ENCODE measurements at places on chromosomes 13 and 19. TPM values are rescaled to one million over a fixed set of nuclear protein-coding genes. Genes with fewer than 3 reads are reported as not detected.

DNA sequence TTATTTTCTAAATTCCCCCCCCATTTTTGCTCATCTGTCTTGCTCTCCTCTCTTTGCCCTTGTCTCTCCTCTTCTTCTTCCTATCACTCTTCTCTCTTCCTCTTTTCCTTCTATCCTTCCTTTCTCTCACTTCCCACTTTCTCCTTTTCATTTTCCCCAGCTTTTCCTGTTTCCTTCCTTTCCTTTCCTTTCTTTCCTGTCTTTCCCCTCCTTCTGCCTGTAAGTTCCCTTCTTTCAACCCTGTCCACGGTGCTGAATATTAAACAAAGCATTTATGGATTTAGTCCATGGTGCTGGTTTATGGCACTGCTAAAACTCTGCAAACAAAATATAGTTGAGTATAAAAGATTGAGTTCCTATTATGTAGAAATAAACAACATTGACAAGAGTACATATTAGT, 27.6 kb downstream of the SCEL start:
- no peak for DNase-seq

- DNase-seq = peak; percentile 45
Measured at GRCh38 chr19:48632692-48633147, 4.5 kb downstream of the DBP start.

Gene SGCG
- total RNA-seq = not detected

GRCh38 chr13:75421133-75421532, 60.8 kb downstream of the TBC1D4 start:
- DNase-seq = no peak

- DNase-seq = no peak
Measured at GRCh38 chr19:41421314-41421713, 5.9 kb downstream of the B3GNT8 start.

DNA sequence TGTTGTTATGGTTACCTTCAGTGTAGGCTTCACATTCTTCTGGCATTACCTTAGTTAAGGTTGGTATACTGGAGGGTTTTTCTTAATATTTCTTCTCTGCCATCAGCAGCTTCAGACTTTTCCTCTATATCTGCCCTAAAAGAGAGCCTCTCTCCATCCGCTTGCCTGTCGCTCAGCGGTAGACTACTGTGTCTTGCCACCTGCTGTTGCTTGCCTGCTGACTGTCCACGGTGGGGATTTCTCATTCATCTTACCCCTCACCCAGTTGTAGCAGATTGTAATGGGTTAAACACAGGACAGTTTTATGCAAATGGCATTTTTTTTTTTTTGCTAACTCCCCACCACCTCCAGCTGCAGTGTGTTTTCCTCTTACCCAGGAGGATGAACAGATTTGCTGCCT, 577.2 kb downstream of the SLITRK5 start:
- no peak for DNase-seq

- peak; percentile 28 for DNase-seq
Measured at GRCh38 chr13:20127262-20127561, 33.6 kb downstream of the GJA3 start.

Gene ZNF610
- 0.64 TPM for total RNA-seq

- DNase-seq = no peak
Measured at GRCh38 chr13:50989476-50989875, 79.9 kb downstream of the RNASEH2B start.

DNA sequence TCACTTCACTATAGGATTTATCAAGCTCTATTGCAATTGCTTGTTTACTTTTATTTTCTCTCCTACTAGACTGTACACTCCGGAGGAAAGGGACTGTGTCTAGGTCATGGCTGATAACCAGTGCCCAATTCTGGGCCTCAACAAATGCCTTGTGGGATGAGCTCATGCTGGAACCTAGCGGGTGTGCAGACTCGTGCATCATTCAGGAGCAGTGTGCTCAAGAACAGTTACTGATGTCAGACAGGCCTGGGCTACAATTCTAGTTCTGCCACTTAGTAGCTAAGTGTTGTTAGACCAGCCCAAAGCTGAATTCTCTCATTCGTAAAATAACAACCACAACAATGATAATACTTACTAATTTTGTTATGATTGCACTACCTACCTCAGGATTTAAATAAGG, 95.4 kb downstream of the CYSLTR2 start:
- DNase-seq = no peak

DNA sequence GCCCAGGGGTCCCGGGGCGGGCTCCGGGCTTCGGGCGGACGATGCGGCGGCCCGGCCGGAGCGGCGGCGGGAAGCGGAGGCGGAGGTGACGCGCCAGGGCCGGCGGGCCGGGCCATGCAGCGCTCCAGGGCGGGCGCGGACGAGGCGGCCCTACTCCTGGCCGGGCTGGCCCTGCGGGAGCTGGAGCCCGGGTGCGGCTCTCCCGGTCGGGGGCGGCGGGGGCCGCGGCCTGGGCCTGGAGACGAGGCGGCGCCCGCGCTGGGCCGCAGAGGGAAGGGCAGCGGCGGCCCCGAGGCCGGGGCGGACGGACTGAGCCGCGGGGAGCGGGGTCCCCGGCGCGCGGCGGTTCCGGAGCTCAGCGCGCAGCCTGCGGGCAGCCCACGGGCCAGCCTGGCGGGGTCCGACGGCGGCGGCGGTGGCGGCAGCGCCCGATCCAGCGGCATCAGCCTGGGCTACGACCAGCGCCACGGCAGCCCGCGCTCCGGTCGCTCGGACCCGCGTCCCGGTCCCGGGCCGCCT, 362 bp downstream of the WTIP start:
- no peak for DNase-seq

DNA sequence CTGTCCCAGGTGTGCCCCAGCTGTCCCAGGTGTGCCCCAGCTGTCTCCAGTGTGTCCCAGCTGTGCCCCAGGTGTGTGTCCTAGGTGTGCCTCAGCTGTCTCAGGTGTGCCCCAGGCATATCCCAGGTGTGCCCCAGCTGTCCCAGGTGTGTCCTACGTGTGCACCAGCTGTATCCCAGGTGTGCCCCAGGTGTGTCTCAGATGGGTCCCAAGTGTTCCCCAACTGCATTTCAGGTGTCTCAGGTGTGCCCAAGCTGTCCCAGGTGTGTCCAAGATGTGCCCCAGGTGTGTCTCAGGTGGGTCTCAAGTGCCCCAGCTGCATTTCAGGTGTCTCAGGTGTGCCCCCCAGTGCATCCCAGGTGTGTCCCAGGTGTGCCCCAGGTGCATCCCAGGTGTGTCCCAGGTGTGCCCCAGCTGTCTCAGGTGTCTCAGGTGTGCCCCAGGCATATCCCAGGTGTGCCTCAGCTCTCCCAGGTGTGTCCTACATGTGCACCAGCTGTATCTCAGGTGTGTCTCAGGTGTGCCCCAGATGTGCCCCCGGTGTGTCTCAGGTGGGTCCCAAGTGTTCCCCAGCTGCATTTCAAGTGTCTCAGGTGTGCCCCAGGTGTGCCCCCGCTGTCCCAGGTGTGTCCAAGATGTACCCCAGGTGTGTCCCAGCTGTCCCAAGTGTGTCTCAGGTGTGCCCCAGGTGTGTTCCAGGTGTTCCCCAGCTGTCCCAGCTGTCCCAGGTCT, 1.3 kb upstream of the GRK1 start:
- DNase-seq = peak; percentile 2

GRCh38 chr13:113951246-113951999, 22.5 kb downstream of the C13orf46 start:
- DNase-seq = peak; percentile 80

Gene TINCR
- total RNA-seq = 1.0 TPM

GRCh38 chr19:862581-863314, 3.3 kb downstream of the CFD start:
- peak; percentile 85 for DNase-seq

DNA sequence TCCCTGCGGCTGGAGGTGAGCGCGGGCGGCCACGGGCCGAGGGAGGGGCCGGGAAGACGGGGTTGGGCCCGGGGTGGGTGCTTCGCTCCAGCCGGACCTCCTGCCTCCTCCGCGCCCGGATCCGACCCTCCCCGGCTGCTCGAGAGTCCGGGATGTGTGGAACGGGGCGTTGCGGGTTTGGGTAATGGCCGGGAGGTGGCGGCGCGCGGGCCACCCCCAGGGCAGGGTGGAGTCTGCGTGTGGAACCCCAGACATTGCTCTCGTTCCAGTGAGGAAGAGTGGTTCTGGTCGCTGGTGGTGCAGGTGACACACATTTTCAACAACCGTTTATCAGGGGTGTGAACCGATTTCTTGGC, 38.8 kb downstream of the ARHGEF7 start:
- DNase-seq = no peak

Gene DACT3
- 3.0 TPM for total RNA-seq

Gene ATP4A
- not detected for total RNA-seq

Gene MRI1
- 14.8 TPM for total RNA-seq

- DNase-seq = no peak
Measured at GRCh38 chr13:50912851-50913250, 3.3 kb downstream of the RNASEH2B start.

DNA sequence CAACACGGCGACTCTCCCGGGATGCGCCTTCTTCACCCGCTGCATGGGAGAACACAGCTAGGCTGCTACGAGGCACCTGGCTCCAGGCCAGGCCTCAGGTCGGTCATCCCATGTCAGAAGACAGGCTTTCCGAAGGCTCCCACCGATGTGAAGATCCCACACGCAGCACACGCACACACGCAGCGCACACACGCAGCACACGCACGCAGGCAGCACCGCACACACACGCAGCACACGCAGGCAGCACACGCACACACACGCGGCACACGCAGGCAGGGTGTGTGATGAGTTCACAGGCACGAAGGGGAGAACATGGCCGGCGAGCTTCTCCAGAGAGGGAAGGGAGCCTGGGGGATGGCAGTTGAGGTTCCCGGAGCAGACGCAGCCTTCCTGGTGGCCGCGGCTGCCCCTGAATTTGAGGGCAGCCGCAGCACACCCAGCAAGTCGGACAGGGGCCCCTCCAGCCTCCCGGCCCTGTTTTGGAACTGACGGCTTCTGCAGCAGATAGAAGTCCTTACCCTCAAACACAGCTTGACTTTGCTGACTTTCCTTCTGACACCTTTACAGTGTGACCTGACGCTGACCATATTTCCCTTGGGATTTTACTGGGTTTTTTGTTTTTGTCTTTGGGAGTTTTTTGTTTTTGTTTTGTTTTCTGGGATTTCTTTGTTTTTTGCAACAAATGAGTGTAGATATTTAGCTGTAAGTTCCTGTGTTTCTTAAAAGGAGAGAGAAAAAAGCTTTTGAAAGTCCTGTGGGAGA, 55.9 kb downstream of the RASA3 start:
- DNase-seq = no peak

Gene ZNF549
- 1.8 TPM for total RNA-seq

- no peak for DNase-seq
Measured at GRCh38 chr19:5451494-5451893, 3.7 kb upstream of the ZNRF4 start.

Gene NFIX
- total RNA-seq = 6.4 TPM

DNA sequence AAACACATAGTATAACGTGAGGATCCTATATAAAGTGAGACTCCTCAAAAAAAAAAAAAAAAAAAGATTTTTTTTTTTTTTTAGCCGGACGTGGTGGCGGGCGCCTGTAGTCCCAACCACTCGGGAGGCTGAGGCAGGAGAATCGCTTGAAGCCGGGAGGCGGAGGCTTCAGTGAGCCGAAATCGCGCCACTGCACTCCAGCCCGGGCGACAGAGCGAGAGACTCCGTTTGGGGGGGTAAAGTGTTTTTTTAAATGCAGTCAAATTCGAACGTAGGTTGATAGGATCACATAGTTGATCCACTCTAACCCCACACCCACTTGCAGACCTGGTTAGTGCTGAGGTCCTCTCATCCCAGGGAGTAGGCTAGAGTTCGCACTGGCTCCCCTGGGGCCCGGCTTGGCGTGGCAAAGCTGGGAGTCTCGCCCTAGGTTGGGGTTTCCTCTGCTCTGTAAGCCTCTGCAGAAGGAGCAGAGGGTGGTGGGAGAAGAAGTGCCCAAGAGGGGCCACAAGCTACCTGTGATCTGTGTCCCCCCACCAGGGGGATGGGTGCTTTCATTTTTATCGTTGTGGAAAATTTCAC, 6.5 kb downstream of the RNF225 start:
- no peak for DNase-seq

DNA sequence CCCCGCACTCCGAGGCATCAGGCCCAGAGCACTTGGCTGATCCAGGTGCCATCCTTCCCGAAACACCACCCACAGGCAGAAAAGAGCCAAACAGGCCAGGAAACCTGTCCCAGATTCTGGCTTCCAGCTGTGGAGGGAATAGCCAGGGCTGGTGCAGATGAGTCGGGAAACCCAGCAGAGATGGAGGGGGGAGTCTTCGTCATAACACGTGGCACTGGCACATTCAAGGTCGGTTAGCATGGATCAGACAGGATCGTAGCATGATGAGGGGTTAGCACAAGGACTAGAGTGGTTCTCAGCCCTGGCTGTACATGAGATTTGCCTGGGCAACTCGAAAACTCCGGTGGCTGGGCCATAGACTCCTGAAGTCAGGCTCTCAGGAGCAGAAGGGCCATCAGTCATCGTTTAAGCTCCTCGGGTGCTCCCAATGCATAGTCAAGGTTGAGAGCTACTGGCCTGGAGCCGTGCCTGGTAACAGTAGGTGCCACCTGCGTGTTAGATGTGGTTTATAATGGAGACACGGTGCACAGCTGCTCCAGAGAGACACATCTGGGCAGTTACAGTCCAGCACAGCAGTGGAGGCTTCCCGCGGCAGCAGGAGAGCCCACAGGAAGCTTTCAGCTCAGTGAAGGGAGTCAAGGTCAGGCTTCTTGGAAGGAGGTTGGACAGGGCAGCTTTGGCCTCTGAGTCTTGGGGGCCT, 6.3 kb downstream of the CYTH2 start:
- DNase-seq = no peak

DNA sequence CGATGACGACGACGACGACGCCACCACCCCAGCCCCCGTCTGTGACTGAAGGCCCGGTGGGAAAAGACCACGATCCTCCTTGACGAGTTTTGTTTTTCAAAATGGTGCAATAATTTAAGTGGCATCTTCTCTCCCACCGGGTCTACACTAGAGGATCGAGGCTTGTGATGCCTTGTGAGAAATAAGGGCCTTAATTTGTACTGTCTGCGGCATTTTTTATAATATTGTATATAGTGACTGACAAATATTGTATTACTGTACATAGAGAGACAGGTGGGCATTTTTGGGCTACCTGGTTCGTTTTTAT, 2.5 kb downstream of the KLF2 start:
- DNase-seq = no peak

DNA sequence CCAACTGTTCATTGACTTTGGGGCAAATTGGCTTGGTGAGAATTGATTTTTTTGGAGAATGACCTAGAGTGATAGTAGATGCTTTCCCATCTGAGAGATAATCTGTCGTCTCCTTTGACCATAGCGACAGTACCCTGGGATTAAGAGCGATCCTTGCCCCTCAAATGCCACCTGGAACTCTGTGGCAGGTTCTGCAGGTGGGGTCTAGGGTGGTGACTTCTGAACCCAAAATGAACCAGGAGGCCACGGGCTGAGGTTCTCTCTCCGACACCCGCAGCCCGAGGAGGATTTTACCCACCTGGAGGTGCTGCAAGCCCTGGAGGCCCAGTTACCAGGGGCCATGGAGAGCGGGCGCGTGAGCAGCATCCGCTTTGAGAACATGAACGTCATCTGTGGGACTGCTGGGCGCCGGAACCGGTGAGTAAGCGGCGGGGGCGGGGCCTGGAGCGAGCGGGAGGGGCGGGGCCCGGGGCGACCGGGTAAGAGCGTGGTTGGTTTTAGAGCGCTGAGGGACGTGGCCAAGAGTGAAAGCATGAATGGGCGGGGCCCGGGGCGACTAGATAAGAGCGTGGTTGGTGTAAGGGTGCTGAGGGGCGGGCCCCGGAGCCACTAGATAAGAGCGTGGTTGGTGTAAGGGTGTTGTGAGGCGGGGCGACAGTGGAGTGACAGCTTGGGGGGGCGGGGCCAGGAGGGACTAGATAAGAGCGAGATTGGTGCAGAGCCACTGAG, 8.6 kb downstream of the C19orf81 start:
- DNase-seq = peak; percentile 96

Gene FCER2
- 0.89 TPM for total RNA-seq

All from activated naive CD4-positive, alpha-beta T cell treated with anti-CD3 and anti-CD28 coated beads for 36 hours (primary cell).